Tongue (tissue), 3 donors: ENCODE measurements at places on chromosomes 5 and 9.

- DNase-seq = peak; percentile 35
Observed at GRCh38 chr5:59724482-59725391, 168.8 kb downstream of the PDE4D start.

- no peak for DNase-seq
Observed at GRCh38 chr5:150580917-150581316, 59.5 kb upstream of the SYNPO start.

DNA sequence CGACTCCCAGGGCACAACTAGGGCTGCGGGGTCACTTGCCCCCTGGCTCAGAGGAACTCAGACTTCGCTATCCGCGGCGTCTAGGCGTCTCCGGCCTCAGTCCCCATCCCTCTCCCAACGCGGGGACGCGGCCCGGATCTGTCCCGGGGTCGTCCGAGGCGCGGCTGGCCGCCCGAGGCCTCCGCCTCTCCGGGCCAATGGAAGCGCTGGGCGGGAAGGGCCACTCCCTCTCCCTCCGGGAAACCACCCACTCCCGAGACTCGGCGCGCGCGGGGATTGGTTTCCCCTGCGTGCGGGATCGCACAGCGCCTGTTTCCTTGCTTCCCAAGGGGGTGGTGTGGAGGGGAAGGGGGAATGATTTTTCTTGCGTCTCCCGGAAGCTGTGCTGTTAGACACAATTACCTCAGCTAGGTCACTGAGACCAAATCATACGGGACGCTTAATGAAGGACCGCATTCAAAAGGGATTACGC is 38.3 kb downstream of the NR2F1 start:
- peak; percentile 75 for DNase-seq

DNA sequence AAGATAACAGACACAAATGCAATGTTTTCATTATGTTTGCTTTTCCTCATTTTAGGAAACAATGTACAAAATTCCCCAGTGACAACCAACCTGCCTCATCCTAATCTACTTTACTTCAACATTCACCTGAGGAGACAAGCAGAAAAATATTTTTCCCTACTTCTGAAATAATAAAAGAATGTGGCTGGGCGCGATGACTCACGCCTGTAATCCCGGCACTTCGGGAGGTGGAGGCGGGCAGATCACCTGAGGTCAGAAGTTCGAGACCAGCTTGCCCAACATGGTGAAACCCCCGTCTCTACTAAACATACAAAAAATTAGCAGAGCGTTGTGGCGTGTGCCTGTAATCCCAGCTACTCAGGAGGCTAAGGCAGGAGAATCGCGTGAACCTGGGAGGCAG is 36.9 kb downstream of the MYO10 start:
- no peak for DNase-seq

DNA sequence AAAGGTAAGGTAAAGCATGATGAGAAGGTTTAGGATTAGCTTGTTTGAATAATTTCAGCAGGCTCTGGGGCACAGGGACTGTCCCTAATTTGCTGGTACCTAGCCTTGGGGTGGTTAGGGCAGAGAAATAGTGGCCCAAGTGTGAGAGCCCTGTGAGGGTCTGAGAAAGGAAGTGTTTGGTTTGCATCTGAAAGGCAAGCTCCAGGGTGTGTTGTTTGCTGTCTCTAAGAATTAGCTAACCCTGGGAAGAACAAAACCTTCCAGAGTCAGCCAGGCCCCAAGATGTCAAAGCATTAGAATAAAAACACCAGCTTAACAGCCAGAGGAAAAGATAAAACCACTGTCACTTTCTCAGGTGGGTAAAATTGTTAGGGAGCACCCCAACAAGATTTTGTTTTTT is 31.0 kb downstream of the TMEM252 start:
- DNase-seq = no peak

- DNase-seq = peak; percentile 52
Observed at GRCh38 chr9:26413611-26414010, 479.0 kb downstream of the CAAP1 start.

GRCh38 chr5:94748212-94748611 is 129.7 kb downstream of the SLF1 start:
- DNase-seq = no peak

GRCh38 chr9:104941597-104941996 is 13.6 kb upstream of the ABCA1 start:
- no peak for DNase-seq

- no peak for DNase-seq
Observed at GRCh38 chr5:42985129-42986037, 54.7 kb downstream of the ANXA2R start.

GRCh38 chr5:77211691-77212047 is 1.2 kb downstream of the PDE8B start:
- no peak for DNase-seq

GRCh38 chr5:42781584-42781983 is 25.0 kb downstream of the CCDC152 start:
- no peak for DNase-seq

DNA sequence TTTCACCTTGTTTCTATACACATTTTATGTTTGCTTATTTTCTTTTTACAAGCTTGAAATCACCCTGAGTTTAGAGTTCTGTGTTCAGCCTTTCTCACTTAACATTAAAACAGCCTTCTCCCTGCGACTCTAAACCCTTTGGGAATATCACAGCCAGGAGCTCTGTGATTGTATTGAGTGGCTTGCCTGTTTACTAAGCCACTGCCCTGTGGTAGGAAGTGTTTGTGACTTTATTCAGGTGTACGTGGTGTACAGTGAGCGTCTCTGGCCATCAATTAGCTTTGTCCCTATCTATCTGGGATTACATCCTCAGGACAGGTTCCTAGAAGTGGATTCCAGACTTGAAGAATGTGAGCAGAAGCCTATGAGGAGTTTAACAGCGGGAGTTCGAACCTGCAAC is 11.0 kb upstream of the NEURL1B start:
- DNase-seq = no peak

DNA sequence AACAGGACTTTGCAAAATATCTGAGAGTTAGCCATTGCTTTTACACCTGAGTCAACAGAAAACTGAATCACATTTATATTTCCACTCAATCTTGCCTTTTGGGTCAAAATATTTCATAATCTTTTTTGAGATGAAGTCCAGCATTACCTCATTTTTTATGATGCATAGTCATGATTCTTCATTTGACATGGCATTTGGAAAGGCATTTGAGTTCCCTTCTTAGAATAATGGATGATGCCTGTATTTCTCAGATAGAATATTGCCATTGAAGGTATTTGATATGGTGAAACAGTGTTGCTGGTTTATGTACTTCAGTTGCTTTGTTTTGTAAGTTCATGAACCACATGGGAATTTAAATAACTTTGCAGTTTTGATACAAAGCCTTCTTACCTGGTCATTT is 180.4 kb downstream of the PRR16 start:
- no peak for DNase-seq
